ENCODE measurements at places on chromosomes 5 and 9.

DNA sequence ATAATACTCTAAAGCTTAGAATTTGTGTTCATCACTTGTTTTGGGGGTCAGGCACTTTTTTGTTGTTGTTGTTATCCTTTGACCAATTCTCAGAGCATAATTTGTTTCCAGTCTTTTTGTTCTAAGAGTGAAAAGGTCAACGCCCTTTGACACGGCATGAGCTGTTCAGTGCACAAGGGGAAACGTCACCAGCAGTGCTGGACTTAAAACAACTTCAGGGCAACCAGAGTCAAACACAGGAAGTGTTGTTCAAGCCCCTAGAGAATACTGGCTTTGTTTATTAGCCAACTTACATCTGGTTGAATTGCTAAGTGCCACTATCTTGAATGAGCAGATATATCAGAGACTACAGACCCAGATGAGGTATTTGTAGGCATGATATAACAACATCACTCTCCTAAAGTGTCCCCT is 368.9 kb downstream of the TMEM161B start:
- no peaks in the 10 kb centered on the region for H3K36me3 ChIP-seq
- H3K4me3 ChIP-seq: no peak overlapping the region
- DNase-seq: peak; percentile 81
- H3K27me3 ChIP-seq: no peaks in the 10 kb centered on the region
- H3K27ac ChIP-seq: peak overlapping the region; percentile 73
- H3K4me1 ChIP-seq: peaks cover 3% of the 10 kb centered on the region

DNA sequence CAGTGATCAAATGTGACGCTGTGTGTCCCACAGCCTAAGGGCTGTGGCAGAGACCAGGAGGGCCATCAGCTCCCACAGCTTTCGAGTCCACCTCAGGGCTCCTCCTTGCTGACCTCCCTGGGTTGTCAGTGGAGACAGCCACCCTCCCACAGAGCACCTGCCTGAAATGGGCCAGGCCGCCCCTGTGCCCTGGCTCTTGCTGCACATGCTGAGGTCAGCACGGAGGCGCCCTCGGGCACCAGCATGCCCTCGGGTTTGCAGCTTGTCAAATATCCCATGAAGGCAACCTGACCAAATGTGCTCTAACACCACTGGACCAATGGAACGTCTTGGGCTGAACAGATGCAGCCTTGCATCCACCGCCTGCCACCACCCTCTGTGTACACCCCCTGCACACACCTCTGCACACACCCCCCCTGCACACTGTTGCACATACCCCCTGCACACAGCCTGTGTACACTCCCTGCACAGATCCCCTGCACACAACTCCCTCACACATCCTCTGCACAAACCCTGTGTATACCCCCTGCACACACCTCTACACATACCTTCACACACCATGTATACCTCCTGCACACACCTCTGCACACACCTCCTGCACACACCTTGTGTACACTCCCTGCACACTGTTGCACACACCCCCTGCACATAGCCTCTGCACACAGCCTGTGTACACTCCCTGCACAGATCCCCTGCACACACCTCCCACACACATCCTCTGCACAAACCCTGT is 2.0 kb upstream of the CEP72 start:
- H3K27me3 ChIP-seq: no peaks in the 10 kb centered on the region
- peaks cover 7% of the 10 kb centered on the region for H3K36me3 ChIP-seq
- peaks cover 42% of the 10 kb centered on the region for H3K4me1 ChIP-seq
- no peak for DNase-seq
- H3K4me3 ChIP-seq: no peak overlapping the region
- H3K27ac ChIP-seq: no peak overlapping the region

DNA sequence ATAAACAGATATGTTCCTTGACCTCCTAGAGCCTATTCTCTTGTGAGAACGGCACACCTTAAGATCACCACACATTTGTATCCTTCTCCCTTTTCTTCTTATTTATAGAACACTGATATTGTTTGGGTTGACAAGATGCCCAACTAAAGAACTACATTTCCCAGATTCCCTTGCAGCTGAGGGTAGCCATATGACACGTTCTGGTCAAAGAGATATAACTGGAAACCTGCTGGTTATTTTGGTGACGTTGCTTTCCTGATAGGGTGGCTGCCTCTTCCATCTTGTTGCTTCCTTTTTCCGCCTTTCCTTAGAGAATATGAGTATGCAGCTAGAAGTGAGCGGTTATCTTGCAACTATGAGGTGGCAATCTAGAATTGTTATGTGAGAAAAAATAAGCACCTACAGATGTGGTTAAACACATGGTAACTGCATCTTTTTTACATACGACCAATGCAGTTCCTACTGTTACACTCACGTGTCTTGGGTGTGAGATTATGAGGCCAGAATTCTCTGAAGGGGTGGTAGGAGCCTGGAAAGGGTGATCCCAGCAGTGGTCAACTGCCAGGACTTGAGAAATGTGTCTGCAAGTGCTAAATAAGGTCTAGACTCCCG is 72.9 kb downstream of the SEC61B start:
- H3K36me3 ChIP-seq: no peaks in the 10 kb centered on the region
- no peak overlapping the region for H3K4me3 ChIP-seq
- DNase-seq: no peak
- no peak overlapping the region for H3K27ac ChIP-seq
- no peaks in the 10 kb centered on the region for H3K27me3 ChIP-seq

DNA sequence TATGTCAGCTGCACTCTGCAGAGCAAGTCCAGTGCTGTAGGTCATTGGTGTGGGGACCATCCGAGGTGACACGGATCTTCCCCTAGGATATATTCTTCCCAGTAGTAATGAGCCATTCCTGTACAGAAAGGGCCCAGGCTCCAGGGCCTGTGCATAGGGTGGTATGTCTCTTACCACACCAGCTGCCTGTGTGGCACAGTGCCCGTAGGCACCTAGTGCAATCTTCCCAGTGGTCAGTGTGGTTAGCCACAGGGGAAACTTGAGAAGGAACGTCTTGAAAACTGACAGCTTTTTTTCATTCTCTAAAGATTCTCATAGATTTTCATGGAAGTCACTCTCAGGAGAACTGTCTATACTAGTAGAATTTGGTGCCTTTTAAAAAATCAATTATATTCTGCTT is 39.8 kb downstream of the CYSTM1 start:
- H3K4me1 ChIP-seq: no peaks in the 10 kb centered on the region
- no peaks in the 10 kb centered on the region for H3K36me3 ChIP-seq
- no peak overlapping the region for H3K27ac ChIP-seq
- no peak for DNase-seq
- H3K4me3 ChIP-seq: no peak overlapping the region
- H3K27me3 ChIP-seq: no peaks in the 10 kb centered on the region

DNA sequence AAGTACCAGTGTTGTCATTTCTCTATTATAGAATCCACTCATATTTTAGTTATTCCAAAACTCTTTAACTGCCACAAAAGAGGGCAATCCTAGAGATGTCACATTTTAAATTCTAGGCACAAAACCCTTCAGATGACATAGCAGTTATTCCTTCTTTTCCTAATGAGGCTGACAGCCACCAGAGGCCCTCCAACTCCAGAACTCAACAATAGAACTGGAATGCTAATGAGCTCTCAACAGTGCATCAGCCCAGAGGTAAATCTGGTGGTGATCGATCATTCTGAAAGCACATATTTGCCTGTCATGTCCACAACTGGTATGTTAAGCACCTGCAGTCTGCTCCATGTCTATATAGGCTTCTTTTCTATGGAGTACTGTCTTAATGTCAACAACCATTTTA is 40.2 kb upstream of the RAB3C start:
- H3K4me1 ChIP-seq: no peaks in the 10 kb centered on the region
- H3K27me3 ChIP-seq: no peaks in the 10 kb centered on the region
- DNase-seq: no peak
- no peak overlapping the region for H3K27ac ChIP-seq
- H3K36me3 ChIP-seq: no peaks in the 10 kb centered on the region

Measured in spinal cord (tissue), 10 donors.